Breast epithelium (tissue), 4 donors: ENCODE measurements at places on chromosomes 16 and 17.
A peak's percentile ranks its signal among the peaks of the same experiment; 100 is the strongest.

- no peak for DNase-seq
These were observed 25.4 kb downstream of the CRHR1 start for GRCh38 chr17:45809499-45809898.

GRCh38 chr16:48117217-48118105, 38.3 kb downstream of the ABCC12 start:
- no peak for DNase-seq

- DNase-seq, result no peak
These were observed 204.8 kb upstream of the C17orf78 start for GRCh38 chr17:37170881-37171425.

DNA sequence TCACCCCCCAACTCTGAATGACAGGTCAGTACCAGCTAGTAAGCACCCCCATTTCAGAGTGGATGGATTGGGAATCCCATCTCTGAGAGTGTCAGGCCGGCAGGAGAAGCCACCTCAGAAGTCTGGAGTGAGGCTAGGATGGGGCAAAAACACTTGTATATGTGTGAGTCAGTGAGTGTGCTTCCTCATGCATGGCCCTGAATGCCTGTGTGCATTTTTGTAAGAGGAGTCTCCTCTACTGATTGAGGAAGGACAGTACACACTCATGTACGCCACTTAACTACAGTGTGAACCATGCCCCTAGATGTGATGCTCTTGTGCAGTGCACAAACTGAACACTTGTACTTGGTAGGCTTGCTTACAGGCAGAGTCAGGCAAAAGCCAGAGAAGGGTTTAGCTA, 22.3 kb upstream of the NAGS start:
- no peak for DNase-seq

DNA sequence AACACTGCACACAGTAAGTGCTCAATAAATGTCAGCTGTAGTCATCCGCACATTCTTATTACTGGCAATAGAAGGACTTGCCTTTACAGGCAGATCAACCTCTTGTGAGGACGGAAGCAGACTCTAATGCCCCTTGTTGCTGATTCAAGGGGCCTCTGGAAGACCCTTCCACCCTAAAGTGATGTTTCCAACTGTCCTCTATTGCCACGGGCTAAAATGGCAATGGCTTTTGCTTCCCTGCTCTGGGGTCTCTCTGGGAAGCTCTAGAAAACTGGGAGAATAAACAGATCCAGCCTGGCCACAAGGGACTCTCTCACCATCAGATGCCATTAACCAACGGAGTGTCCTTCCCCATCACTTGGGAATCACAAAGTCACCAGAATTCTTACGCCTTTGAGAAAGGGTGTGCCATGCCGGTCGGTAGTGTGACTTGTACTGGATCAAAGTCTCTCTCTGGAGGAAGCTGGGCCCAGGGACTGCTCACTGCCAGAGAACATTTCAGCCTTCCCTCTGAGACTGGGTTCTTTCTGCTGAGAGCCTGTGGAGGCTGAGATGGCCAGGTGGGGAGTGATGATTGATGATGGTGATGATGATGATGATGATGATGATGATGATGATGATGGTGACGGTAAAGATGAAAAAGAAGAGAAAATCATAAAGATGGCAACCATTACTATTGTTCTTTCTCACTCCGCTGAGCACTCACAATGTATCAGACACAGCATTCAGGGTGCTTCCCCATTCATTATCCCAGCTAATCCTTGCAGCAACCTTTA, 146.8 kb downstream of the CYLD start:
- no peak for DNase-seq

GRCh38 chr17:49496183-49496866, 1.2 kb downstream of the NGFR start:
- DNase-seq, result peak; percentile 79

DNA sequence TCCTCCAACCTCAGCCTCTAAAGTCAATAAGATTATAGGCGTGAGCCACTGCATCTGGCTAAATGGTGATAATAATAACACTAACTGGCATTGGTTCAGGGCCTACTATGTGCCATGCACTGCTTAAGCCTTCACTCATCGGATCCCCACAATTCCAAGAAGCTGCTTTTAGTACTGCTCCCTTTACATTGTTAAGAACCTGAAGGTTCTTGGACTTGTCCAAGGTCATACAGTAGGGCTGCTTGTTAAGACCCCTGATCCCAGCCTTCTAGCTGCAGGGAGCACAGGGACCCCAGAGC, 6.6 kb downstream of the SREBF1 start:
- no peak for DNase-seq

GRCh38 chr17:48643697-48644012, 17.5 kb upstream of the HOXB9 start:
- no peak for DNase-seq

GRCh38 chr17:72950242-72950931, 142.1 kb downstream of the SLC39A11 start:
- no peak for DNase-seq

GRCh38 chr17:80212511-80212910, 7.6 kb downstream of the SGSH start:
- DNase-seq, result no peak

DNA sequence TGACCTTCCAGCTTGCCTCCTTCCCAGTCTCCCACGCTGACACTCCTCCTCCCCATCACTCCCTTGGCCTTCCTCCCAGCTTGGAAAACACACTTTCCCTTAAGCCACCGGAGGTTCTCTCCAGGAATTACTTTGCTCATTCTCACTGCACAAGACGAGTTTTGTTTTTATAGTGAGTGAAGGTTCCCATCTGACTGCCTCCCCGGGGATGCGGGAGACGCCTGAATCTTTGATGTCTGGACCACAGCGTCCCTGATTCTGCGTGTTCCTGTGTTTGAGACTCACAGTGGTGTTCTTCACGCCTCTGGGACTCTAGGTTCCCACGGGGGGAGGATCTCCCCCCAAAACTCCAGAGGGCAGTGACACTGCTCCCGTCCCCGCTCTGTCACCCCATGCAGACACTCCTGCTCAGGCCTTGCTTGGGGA, 2.0 kb downstream of the DNAI2 start:
- DNase-seq, result no peak
